ENCODE measurements at places on chromosomes 11 and 22. TPM values are rescaled to one million over a fixed set of nuclear protein-coding genes. Genes with fewer than 3 reads are reported as not detected.

The PKNOX2 gene
- total RNA-seq: not detected

The IGF2 gene
- 0.16 TPM for total RNA-seq

DNA sequence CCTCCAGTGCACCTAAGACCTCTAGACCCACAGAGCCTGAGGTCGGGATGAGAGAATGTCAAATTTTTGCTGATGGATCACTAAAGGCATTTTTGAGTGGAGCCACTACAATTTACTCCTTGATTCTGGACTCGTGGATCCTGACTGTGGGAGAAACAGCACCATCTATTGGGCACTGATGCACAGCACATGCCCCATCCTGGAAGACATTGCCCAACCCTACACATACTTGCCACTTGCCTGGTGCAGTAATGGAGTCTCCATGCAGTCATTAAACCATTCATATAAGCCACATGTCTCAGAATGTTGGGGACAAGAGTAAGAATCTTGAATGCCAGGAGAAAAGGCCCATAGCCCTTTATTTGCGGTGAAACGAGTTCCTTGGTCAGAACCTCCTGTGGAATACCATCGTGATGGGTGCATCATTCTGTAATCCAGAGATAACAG, 103.9 kb downstream of the GGTLC2 start:
- H3K4me1 ChIP-seq: peaks cover 3% of the 10 kb centered on the region
- H3K27ac ChIP-seq: no peak overlapping the region
- H3K36me3 ChIP-seq: no peaks in the 10 kb centered on the region
- DNase-seq: no peak

DNA sequence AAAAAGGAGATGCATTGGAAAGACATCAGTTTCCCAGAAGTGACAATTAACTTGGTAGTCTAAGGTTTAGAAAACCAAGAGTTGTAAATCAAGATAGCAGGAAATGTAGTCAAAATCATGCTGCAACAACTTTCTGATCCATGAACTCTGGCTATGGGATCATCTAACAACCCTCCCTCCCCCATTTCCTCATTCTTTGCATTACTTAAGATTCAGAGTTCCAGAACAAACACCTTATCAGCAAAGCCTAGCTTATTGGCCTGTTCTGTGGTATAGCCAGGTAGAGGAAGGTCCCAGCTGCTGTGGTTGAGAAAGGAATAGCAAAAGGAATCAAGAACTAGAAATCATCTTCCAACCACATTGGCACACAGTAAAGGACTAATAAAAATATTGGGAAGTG, 651.1 kb downstream of the METTL15 start:
- no peaks in the 10 kb centered on the region for H3K4me1 ChIP-seq
- no peak for DNase-seq
- no peak overlapping the region for H3K27ac ChIP-seq
- no peaks in the 10 kb centered on the region for H3K27me3 ChIP-seq
- no peak overlapping the region for H3K4me3 ChIP-seq

DNA sequence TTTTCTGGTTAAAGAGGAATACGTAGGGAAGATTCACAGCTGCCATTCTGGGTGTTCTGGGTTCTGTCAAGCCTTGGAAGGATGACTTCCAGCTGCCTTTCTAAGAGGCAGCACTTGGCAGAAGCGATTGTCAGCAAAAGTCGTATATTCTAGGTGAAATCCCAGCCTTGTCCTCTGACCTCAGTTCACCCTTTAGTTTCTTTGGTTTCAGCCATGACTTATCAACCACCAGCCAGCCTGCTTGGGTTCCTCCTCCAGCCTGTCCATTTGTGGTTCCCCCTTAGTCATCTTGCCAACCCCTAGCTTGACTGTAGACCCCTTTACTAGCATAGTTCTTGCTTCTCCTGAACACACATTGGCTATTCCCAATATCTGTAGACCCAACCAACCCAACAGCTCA, 102.3 kb upstream of the CD44 start:
- peaks cover 3% of the 10 kb centered on the region for H3K36me3 ChIP-seq
- H3K27me3 ChIP-seq: peaks cover 20% of the 10 kb centered on the region
- H3K4me3 ChIP-seq: no peak overlapping the region

The SCYL1 gene
- 94.4 TPM for total RNA-seq

- no peak overlapping the region for H3K4me3 ChIP-seq
- peaks cover 6% of the 10 kb centered on the region for H3K4me1 ChIP-seq
- H3K36me3 ChIP-seq: peaks cover 14% of the 10 kb centered on the region
- DNase-seq: no peak
- H3K27me3 ChIP-seq: no peaks in the 10 kb centered on the region
- no peak overlapping the region for H3K27ac ChIP-seq
Measured at GRCh38 chr11:87173185-87174039, 135.7 kb downstream of the TMEM135 start.

DNA sequence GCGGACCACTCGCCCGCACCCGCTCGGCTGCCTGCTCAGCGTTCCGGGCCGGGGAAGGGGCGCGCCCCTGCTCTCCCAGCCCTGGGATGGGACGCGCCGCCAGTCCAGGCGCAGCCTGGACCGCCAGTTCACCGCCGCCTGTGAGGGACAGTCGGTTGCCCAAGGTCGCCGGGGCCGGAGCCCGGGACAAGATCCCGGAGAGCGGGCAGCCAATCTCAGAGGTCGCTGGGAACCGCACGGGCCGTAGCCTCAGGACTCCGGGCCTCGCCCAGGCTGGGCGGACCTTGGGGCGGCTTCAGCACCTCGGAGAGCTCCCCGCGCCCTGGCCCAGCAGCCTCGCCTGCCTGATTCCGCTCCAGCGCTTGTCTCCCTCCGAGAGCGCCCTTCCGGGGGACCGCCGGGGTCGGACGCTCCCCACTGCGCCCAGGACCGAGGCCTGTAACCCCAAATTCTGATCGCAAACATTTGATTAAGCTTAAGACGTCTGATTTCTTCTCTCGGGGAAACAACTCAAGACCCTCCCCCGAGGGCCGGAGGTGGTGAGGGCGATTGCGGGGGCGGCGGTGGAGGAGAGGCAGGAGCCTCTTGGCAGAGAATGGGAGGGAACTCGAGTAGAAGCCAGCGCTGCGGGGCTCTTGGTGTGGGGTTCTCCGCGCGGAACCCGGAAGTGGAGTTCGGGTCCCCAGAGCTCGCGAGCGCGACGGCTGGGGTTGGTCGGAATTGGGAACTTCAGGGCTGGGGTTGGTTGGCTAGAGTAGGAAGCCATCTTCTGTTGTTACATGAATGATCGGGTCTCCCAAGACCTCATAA, 1.1 kb upstream of the CHRM4 start:
- H3K27me3 ChIP-seq: peaks cover 43% of the 10 kb centered on the region
- peak overlapping the region; percentile 71 for H3K4me3 ChIP-seq
- DNase-seq: peak; percentile 77
- peaks cover 15% of the 10 kb centered on the region for H3K4me1 ChIP-seq

DNA sequence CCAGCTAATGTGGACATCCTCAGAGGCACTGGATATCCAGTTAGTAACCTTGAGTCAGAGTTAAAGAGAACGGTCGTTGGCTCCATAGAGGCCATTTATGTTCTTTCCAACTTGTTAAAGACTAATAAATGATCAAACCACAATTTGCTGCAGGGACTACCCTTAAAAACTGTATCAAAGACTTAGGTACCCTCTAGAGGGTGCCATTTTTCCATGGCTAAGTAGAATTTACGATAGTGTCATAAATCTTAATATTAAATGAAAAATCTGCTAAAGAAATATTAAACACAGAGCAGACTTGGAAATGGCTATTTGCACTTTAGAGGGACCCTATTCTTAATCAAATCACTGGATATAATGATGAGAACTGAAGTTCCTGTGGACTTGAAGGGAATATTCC, 685.2 kb upstream of the CHORDC1 start:
- no peaks in the 10 kb centered on the region for H3K27me3 ChIP-seq
- DNase-seq: no peak
- H3K4me3 ChIP-seq: no peak overlapping the region

GRCh38 chr22:36912694-36913426, 568 bp upstream of the CSF2RB start:
- no peak overlapping the region for H3K27ac ChIP-seq
- no peak overlapping the region for H3K4me3 ChIP-seq
- H3K36me3 ChIP-seq: no peaks in the 10 kb centered on the region
- peaks cover 11% of the 10 kb centered on the region for H3K4me1 ChIP-seq

The TRIM51 gene
- not detected for total RNA-seq

DNA sequence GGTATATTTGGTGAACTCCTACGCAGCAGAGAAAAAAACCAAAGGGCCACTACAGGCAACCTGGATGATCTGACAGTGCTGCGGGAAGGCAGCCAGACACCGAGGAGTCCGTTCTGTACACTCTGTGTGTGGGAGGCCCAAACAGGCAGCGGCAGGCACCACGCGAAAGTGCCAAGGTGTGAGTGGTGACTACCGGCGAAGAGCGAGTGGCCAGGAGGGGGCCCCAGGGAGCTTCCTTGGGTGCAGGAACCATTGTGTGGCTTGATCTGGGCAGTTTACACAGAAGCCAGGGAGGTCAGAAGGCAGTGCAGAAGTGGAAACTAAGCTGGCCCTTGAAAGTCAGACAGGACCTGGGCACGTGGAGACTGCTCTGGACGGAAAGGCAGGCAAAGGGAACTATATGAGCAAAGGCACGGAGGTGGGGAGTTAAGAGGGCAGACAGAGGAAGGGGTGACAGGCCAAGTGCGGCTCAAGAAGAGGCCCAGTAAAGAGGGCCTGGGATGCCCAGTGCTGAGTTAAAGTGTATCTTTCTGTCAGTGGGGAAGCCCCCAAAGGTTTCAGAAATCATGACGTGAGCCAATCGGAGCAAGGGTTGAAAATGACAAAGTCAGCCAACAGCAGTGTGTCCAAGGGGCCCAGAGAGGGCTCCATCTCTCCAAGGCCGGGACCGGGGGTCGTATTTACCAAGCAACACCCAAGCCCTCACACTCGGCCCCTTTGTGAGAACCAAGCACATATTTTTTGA, 10.6 kb downstream of the TMEM184B start:
- DNase-seq: peak; percentile 28
- no peaks in the 10 kb centered on the region for H3K36me3 ChIP-seq
- no peak overlapping the region for H3K27ac ChIP-seq
- no peaks in the 10 kb centered on the region for H3K27me3 ChIP-seq

DNA sequence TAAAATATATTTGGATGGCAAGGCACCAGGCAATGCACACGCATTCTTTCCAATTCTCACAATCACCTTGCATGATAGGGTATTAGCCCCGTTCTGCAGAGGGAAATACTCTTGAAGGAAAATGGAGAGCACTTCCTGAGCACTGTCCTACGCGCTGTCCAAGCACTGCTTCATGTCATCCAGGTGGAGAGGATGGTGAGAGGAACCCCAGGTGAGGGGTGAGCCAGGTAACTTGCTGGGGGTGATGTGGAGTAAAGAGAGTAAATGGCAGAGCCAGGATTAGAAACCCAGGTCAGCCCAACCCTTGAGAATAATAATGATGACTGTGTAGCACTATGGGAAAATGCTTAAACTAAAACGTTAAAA, 711 bp upstream of the PACSIN2 start:
- H3K4me3 ChIP-seq: peak overlapping the region; percentile 86
- H3K27me3 ChIP-seq: peaks cover 6% of the 10 kb centered on the region
- no peak overlapping the region for H3K27ac ChIP-seq
- H3K4me1 ChIP-seq: peaks cover 23% of the 10 kb centered on the region
- peaks cover 7% of the 10 kb centered on the region for H3K36me3 ChIP-seq

The ARFGAP3 gene
- total RNA-seq: 45.2 TPM

DNA sequence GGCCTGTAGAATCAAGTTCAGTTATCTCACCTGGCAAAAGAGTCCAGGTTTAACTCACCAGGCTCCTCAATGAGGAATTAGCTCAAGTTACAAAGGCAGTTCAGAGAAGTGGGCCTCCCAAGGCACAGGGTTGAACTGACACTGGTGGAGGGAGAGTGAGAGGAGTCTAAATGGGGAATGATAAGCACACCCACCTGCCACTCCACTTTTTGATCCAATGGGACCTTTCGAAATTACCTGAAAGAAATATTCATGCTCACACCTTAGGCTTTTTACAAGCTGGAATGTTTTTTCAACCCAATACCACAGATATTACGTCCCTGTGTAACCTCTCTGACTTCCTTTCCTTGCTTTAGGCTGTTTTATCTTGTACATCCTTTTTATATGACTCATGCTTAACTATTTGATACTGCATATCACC, 642.7 kb upstream of the TENM4 start:
- H3K27me3 ChIP-seq: no peaks in the 10 kb centered on the region
- H3K4me3 ChIP-seq: no peak overlapping the region
- no peaks in the 10 kb centered on the region for H3K4me1 ChIP-seq
- no peaks in the 10 kb centered on the region for H3K36me3 ChIP-seq

GRCh38 chr11:28621753-28622152, 513.6 kb downstream of the METTL15 start:
- no peak overlapping the region for H3K4me3 ChIP-seq
- no peak for DNase-seq
- H3K36me3 ChIP-seq: no peaks in the 10 kb centered on the region
- no peaks in the 10 kb centered on the region for H3K4me1 ChIP-seq
- H3K27ac ChIP-seq: no peak overlapping the region

The OR52E1 gene
- not detected for total RNA-seq

GRCh38 chr22:41940832-41941765, 5.9 kb downstream of the CENPM start:
- H3K27me3 ChIP-seq: no peaks in the 10 kb centered on the region
- peaks cover 68% of the 10 kb centered on the region for H3K36me3 ChIP-seq
- peak; percentile 81 for DNase-seq
- H3K4me3 ChIP-seq: peak overlapping the region; percentile 87
- H3K4me1 ChIP-seq: peaks cover 46% of the 10 kb centered on the region

The BACE1 gene
- 0.32 TPM for total RNA-seq

- no peak overlapping the region for H3K4me3 ChIP-seq
- H3K36me3 ChIP-seq: no peaks in the 10 kb centered on the region
- DNase-seq: no peak
- no peaks in the 10 kb centered on the region for H3K27me3 ChIP-seq
- no peaks in the 10 kb centered on the region for H3K4me1 ChIP-seq
- no peak overlapping the region for H3K27ac ChIP-seq
Measured at GRCh38 chr11:79762279-79762921, 321.6 kb upstream of the TENM4 start.

All from activated T-helper 2 cell treated with anti-CD3 and anti-CD28 coated beads, Interferon-gamma antibody, Interleukin-2, Interleukin-4, amounts not matched to agents 10 μg/mL and 5 μg/mL and 100 μg/mL, durations not matched to agents 14 hours and 24 hours and 36 hours (primary cell).